Hepatocyte (in vitro differentiated cells): ENCODE measurements at places on chromosomes 1 and 21. TPM values are rescaled to one million over a fixed set of nuclear protein-coding genes. Genes with fewer than 3 reads are reported as not detected.
A peak's percentile ranks its signal among the peaks of the same experiment; 100 is the strongest.

GRCh38 chr1:7539769-7540175, 231.3 kb upstream of the VAMP3 start:
- H3K27me3 ChIP-seq: no peaks in the 10 kb centered on the region
- DNase-seq: peak; percentile 79
- no peak overlapping the region for H3K27ac ChIP-seq
- H3K4me3 ChIP-seq: no peak overlapping the region

DNA sequence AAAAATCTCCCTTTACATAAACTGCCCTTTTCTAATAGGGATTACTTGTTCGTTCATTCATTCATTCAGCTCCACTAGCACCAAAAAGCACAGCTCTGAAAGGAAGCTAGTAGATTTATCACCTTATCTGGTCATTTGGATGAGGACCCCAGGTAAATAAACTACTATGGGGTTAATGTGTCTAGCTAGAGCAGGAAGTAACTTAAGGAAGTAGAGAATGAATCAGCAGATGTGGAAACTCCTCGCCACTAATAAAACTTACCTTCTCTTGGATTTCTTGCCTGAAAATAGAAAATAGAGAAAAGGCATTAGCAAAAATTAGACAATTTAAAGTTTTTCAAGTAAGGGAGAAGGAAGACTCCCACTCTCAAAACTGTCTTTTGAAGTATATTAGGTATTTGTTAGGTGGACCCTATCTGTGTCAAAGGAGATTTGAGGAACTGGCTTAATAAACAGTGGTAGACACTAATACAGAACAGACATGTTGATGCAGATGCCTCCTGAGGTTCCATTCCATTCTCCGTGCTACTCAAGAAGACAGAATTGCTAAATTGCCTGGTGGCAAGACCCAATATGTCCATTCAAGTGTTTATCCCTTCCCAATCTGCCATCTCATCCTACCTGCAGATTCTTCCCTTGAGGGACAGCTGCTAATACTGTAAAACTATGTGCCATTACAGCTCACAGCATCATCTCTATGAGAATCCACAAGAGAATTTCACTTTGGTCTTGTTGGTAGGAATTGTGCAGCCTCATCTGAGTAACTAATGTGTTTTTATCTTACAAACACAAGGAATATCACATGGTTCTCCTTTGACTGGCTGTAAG, 14.9 kb downstream of the SELL start:
- DNase-seq: no peak
- no peak overlapping the region for H3K27ac ChIP-seq
- H3K36me3 ChIP-seq: no peaks in the 10 kb centered on the region
- H3K27me3 ChIP-seq: no peaks in the 10 kb centered on the region
- no peak overlapping the region for H3K4me3 ChIP-seq

The PYHIN1 gene
- total RNA-seq: not detected in 2 replicates

The IFI44 gene
- 5.2 and 7.7 TPM in 2 replicates for total RNA-seq
